ENCODE measurements at places on chromosomes 11 and 22.

- DNase-seq = no peak
Measured at GRCh38 chr22:37026325-37026724, 6.8 kb downstream of the MPST start.

- no peak for DNase-seq
Measured at GRCh38 chr22:50400931-50401330, 57.8 kb downstream of the PPP6R2 start.

- DNase-seq = peak; percentile 51
Measured at GRCh38 chr11:125402435-125402834, 93.6 kb downstream of the FEZ1 start.

- no peak for DNase-seq
Measured at GRCh38 chr11:23961503-23962338, 535.1 kb upstream of the LUZP2 start.

GRCh38 chr11:64842366-64842759, 2.1 kb downstream of the CDC42BPG start:
- DNase-seq = no peak

DNA sequence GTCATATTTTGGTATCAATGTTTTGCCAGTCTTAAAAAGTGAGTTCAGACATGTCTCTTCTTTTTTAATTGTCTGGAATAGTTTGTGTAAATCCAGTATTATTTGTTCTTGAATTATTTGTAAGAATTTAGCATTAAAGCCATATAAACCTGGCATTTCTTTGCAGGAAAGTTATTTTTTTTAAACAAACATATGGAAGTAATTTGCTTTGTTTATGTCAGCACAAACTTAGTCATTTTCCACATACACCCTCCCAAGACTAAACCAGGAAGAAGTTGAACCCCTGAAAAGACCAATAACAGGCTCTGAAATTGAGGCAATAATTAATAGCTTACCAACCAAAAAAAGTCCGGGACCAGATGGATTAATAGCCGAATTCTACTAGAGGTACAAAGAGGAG, 9.1 kb upstream of the CCDC81 start:
- no peak for DNase-seq

- DNase-seq = peak; percentile 20
Measured at GRCh38 chr11:11078344-11079086, 220.7 kb upstream of the ZBED5 start.

- DNase-seq = no peak
Measured at GRCh38 chr22:42721045-42721434, 370 bp upstream of the A4GALT start.

- DNase-seq = no peak
Measured at GRCh38 chr11:111010391-111011274, 234.9 kb upstream of the POU2AF2 start.

DNA sequence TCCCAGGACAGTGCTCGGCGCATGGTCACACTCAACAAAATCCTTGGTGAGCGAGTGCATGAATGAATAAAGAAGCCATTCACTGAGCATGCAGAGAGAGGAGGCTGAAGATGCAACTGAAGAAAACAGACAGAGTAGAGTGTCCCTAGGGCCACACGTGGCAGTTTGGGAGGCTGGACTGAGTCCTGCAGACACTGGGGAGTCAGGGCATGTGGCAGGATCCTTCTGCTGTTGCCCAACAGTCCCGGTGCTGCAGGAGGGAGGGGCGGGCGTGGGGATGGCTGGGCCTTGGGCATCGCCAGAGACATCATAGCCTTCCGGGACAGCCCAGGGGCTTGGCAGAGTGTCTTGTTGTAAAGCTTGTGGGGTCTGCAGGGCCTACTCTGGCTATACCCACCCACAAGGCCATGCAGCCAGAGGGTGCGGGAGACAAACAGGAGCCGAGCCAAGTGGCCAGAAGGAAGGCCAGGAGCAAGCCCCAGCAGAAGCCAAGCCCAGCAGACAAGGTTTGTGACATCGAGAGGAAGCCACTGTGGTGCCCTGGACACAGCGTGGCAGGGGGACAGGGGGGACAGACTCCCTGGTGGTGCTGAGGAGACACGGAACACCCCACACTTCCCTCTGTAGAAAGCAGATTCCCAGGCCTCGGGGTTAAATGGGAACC, 26.7 kb upstream of the FBLN1 start:
- no peak for DNase-seq

GRCh38 chr11:118201966-118202365, 22.8 kb downstream of the JAML start:
- DNase-seq = no peak

DNA sequence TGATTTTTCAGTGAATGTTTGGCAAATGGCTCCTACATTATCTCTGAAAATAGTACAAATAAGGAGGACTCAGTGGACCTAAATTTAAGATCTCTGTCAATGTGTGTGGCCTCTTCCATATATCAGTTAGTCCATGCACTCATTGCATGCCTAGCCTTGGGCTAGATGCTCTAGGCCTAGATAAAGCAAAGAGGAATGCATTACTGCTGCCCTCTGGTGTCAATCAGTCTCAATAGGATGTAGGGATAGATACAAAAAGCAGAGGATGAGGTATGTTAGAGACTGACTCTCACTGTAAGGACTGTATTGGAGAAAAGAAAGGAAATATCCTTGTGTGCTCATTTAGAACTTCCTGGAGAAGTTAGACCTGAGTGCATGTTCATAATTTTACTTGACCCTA, 42.0 kb downstream of the MS4A2 start:
- DNase-seq = peak; percentile 3

- peak; percentile 97 for DNase-seq
Measured at GRCh38 chr11:47004595-47005033, 68.1 kb downstream of the CSTPP1 start.

DNA sequence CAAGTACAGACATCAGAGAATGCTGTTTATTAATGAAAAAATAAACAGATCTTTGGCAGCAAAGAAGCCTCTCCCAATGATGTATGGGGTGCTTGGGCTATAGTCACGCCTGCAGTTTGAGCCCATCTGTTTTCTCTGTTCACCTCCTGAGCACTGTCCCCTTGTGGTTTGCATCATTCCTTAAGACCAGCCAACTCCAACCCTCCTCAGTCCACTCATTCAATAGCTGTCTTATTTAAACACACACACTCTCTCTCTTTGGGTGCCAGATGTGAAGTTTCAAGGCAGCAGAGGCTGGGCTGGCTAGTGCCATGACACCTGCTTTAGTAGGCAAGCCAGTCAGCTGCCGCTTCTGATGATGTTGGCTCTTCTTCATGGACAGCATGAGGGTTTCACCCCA, 58.1 kb downstream of the POLD3 start:
- peak; percentile 18 for DNase-seq

DNA sequence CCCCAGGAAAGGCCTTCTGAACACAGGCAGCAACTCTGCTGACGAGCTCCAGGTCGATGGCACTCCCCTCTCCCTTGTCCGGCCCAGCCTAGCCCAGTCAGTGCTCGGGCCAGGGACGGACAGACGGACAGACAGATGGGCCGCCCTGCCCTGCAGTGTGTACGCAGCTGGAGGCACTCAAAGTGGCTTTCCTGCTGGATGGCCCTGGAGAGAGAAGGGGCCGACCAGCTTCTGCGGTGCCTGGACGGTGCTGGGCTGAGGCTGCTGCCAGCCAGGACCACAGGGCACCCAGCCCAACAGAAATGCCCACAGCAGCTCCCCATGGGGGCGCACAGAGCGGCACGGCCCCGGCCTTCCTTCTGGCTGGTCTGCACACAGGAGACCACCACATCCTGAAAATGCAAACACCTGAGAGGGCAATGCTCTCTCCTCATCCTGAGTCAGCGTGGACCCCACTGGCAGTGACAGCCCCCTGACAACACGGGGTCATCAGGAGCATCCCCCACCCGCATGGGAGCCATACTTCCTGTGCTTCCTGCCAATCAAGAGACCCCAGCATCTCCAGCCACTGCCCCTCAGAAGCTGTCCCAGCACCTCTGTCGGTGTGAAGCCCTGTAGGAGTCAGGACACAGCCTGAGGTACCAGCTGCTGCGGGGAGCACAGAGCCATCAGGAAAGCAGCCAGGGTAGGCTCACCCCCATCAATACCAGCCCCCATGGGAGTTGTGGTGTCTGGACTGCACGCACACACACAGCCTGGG, 692 bp upstream of the MOB2 start:
- no peak for DNase-seq

- DNase-seq = no peak
Measured at GRCh38 chr22:36463783-36464184, 17.7 kb downstream of the TXN2 start.

- peak; percentile 86 for DNase-seq
Measured at GRCh38 chr11:129846508-129847335, 31.1 kb downstream of the TMEM45B start.

GRCh38 chr11:32526760-32527159, 56.9 kb upstream of the EIF3M start:
- DNase-seq = no peak

DNA sequence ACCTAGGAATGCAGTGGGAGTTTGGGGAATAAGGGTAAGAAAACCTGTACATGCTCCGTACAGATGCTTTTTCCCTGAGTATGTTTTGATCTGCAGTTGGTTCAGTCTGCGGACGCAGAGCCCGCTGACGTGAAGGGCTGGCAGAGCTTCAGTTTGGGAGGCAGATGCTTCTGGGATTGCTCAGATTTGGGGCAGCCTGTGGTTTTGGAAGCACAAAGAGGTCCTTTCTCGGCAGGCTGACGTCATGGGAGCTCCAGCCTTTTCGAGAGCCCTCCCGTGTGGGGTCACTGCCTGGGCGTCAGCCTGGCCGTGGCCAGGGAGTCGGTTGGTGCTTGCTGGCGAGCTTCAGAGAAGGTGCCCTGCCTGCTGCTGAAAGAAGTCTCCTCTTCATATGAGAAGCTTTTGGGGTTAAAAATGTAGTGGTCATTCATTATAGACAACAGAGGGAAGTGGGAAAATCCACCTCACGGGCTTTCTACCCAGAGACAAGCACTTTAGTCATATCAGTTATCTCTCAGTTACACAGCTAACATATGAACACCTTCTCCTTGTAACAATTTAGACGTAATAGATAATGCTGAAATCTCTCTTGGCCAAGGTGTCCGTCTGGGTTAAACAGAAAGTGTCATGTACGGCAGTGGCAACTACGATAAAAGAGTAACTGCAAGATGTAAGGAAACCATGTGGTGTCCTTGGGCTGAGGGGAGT, 26.8 kb downstream of the TPCN2 start:
- peak; percentile 95 for DNase-seq

DNA sequence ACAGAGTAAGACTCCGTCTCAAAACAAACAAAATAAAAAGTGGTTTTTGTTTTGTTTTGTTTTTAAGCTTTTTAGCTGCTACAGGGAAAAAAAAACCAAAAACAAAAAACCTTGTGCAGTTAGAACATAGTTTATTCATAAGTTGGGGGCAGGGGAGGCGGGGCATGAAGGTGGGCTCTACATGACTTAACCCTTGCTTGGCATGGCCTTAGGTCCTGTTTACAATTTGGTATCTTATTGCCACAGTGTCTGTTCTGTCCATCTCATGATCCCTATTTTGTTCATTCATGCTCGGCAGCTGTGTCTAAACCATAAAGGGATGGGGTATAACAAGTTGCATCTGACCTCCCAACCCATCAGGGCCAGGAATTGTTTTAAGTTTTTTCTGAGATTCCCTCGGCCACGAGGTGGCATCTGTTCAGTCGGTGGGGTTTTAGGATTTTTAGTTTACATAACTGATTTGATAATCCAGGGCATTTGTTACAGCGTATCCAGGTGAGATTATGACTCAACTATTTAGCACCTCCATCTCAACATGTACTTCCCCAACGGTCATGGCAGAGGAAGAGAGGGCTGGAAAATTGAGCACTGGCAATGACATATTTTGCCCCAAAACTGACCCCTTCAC, 6.9 kb downstream of the AP5B1 start:
- no peak for DNase-seq

DNA sequence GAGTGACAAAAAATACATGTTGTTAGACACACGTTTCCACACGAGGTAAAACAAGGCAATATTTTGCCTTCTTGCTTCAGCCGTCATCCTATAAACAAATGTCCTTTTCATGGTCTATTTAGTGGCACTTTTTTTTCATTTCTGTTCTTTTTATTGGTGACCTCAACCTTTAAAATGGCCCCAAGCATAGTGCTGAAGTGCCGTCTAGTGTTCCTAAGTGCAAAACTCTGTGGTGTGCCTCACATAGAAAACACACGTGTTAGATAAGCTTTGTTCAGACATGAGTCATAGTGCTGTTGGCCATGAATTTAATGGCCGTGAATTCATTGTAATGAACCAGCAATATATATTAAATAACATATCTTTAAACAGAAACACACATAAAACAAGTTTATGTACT, 15.6 kb downstream of the OVCH2 start:
- DNase-seq = no peak

GRCh38 chr11:29481738-29482137, 535.1 kb downstream of the KCNA4 start:
- peak; percentile 3 for DNase-seq

- DNase-seq = no peak
Measured at GRCh38 chr11:79392161-79392560, 48.7 kb downstream of the TENM4 start.

DNA sequence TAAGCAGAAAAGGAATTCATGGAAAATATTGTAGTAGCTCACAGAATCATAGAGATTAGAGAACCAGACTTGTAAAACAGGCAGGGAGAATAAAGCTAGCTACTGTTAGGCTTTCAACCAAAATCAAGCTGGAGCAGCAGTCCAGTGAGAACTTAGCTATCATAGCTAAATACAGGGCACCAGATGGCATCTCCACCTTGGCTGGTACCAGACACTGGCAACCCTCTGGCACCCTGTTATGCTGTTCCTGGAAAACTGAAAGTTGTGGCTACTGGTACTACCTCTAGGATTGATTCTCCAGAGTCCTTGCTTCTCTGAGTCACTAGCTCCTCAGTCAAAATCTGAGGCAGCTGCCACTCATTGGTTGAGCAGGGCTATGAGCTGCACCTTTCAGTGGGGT, 6.0 kb upstream of the DRD2 start:
- no peak for DNase-seq

DNA sequence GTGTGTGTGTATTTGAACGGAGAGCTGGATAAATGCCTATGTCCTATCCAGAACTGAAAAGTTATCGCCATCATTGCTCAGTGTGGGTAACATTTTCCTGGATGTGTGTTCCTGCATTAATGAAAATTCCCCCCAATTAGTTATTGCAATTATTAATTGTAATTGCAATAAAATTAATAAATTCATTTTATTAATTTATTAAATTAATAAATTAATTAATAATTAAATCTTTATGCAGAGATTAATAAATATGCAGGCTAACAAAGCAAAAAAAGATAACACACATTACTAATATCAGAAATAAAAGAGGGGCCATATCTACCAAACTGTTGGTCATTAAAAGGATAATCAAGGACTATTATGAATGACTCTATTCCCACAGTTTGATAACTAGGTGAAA, 3.6 kb downstream of the RFPL3 start:
- DNase-seq = no peak
